Hematopoietic multipotent progenitor cell treated with erythropoietin and hydrocortisone succinate and interleukin-3 and kit ligand, for 8 days (in vitro differentiated cells): ENCODE measurements at places on chromosomes 13 and 19.

- DNase-seq = no peak
These were observed 911.7 kb upstream of the SLITRK6 start for GRCh38 chr13:86710896-86711295.

GRCh38 chr19:49400029-49400428, 12.0 kb downstream of the KASH5 start:
- DNase-seq = no peak

DNA sequence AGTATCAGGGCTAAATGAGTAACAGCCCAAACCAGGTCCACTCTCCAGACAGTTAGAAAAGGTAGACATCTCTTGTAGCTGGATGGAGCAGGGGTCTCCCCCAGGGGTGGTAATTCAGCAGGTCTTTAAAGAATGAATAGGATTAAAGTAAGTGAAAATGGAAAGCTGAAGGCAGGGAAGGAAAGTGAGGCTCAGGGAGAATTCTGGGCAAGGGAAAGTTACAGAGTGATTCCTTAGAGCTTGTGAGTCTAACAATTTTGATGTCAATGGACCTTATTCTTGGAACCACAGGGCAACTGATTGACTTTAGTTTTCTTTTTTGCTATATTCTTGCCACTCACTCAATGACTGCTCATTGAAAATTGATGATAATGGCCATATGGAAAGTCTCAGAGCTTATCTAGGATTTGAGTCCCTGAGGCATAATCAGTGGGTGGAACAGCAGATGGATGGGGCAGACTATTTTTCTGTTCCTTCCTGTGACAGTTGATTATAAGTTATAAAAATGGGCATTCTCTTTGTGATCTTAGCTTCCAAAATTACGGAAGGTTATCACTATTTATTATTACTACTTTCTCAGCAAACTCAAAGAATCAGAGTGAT, 76.9 kb downstream of the LRCH1 start:
- peak; percentile 32 for DNase-seq

GRCh38 chr13:70090036-70090723, 17.4 kb upstream of the ATXN8OS start:
- no peak for DNase-seq

DNA sequence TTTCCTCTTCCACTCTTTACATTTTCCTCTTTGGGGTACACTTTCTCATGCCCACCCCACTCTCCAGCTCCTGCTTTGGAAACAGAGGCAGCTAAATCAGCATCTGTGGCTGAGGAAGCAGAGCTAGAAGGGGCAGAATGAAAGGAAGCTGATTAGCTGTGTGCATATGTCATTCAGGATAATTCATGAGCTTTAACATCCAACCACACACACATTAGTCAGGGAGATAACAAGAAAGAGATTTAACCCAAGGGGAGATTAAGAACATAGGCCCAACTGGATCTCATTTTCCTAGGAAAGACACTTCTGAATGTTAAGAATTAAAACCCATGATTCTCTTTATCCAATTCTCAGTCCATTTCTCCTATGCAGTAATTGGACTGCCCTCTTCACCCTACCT, 405.5 kb downstream of the TBC1D4 start:
- DNase-seq = no peak

GRCh38 chr13:93116809-93117208, 109.8 kb upstream of the GPC6 start:
- no peak for DNase-seq

DNA sequence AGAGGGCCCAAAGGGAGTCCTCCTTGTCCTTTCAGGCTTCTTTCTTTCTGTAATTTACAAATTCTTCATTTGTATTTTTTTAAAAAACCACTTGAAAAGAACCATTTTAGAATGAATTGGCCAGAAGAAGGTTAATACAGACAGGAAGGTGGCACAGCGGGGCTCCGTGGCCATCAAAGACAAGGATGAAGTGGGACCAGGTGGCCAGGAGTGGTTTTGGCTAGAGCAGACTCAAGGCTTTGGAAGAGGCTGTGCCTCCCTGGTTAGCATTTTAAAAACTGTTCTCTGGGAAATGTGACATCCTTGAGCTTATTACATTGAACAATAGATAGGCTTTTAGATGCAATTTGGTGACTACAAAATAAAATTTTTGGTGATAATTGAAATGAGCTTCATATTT, 48.4 kb downstream of the ATP8A2 start:
- no peak for DNase-seq

GRCh38 chr13:113002206-113002912, 33.3 kb downstream of the MCF2L start:
- DNase-seq = no peak

GRCh38 chr13:26810095-26810494, 49.5 kb upstream of the GPR12 start:
- DNase-seq = no peak

- no peak for DNase-seq
These were observed at the start of gene GRK1 for GRCh38 chr13:113666951-113667701. Gene GRK1, plus strand, starts transcription at chr13:113667219. Its CDS starts 168 bp downstream, at chr13:113667387.

DNA sequence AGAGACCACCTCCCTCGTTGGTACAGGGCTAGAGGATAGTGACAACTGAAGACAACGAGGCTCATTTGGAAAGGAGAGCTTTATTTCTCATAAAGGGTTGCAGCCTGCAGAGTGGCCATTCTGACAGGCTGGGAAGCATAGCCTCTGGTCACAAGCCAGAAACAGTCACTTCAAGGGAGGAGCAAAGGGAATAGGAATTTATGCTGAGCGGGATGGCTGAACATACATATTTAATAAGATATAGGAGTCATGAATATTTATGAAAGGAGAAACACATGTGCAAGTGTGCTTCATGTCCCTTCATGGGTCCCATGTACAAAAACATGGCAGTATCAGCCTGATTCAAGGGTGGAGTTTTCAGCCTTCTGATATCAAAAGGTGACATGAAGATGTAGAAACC, 27.1 kb upstream of the URI1 start:
- DNase-seq = no peak

- no peak for DNase-seq
These were observed 102.6 kb upstream of the SLC7A1 start for GRCh38 chr13:29698106-29698505.

DNA sequence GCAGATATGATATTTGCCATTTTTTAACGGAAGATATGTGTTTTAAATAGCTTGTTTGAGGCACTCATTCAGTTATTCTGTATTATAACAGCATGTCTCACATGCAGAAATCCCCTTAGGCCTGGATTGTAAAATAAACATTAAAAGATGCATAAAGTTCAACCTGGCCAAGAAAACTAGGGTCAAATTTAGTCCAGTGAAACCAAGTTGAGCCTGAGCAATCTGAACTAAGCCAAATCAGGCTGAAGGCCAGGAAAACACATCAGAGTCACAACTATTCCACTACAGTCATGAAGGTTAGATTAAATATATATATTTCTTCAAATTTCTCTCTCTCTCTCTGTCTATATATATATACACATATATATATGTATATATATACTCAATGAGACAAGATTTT, 504.8 kb downstream of the SLITRK1 start:
- DNase-seq = no peak

GRCh38 chr13:48093588-48093987, 1.3 kb downstream of the MED4 start:
- no peak for DNase-seq

DNA sequence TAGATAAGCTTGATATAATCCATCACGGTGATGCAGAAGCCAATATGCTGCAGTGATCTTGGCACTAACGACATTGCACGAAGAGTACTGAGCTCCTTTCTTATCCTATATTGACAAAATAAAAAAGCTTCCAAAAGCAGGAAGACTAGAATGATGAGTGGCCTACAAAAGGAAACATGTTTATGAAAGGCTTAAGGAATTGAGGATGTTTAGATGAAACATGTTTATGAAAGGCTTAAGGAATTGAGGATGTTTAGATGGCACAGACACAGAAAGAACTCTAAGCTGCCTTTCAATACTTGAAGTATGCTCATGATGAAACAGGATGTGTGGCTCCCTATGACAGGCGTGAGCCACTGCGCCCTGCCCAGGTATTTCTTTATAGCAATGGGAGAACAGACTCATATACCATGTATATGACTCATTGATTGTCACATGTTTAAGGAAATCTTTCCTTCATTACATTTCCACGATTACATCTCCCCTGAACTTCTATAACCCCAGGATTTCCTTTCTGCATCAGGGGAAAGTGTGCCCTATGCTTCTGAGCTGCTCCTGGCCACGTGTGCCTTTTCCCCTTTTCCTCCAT, 690.8 kb upstream of the ARGLU1 start:
- DNase-seq = no peak

DNA sequence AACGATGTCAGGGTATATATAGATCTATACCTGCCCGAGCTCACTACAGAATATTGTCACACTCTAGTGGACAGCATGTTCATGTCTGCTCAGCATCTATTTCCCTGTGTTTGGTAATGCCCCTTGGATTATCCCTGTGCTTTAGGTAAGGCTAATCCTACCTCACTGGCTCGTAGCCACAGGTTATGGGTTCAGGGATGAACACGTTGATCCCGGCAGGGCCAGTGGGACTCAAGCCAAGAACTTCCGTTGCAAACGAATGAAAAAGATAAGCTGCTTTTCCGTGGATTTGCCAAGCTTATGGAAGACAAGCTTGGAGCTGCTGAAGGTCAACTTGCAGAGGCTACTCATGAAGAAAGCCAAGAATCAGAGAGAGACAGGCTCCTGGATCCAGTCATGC, 400.0 kb upstream of the TSHZ3 start:
- no peak for DNase-seq

GRCh38 chr19:12293777-12294248, 870 bp downstream of the ZNF44 start:
- DNase-seq = peak; percentile 65

GRCh38 chr13:46728777-46729176, 68.2 kb downstream of the ESD start:
- peak; percentile 45 for DNase-seq

- no peak for DNase-seq
These were observed 42.5 kb downstream of the DNM2 start for GRCh38 chr19:10760273-10760944.

DNA sequence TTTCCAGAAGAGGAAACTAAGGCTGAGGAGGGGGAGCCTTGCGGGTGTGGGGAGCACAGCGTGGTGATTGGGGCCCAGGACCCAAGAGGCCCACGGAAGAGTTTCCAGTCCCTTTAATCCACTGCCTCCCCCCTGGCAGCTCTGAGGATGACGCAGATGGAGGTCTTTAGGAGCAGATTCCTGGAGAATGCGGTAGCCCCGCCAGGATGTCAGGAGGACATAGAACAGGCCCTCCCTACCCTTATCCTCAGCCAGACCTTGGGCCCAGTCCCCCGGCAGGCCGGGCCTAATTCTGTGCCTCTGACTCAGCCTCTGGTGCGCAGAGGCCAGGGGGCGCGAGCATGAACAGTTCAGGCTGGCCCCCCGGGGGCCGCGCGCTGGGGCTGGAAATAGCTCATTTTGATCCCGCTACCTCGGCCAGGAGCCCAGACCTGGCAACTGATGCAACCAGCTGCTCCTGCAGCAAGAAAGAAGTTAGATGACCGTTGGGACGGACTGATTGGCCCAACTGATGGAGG, 461 bp upstream of the HSPB6 start:
- DNase-seq = no peak

GRCh38 chr19:54096617-54097106, 3.9 kb downstream of the OSCAR start:
- DNase-seq = peak; percentile 47

- no peak for DNase-seq
These were observed 243.3 kb upstream of the STARD13 start for GRCh38 chr13:33528896-33529295.

DNA sequence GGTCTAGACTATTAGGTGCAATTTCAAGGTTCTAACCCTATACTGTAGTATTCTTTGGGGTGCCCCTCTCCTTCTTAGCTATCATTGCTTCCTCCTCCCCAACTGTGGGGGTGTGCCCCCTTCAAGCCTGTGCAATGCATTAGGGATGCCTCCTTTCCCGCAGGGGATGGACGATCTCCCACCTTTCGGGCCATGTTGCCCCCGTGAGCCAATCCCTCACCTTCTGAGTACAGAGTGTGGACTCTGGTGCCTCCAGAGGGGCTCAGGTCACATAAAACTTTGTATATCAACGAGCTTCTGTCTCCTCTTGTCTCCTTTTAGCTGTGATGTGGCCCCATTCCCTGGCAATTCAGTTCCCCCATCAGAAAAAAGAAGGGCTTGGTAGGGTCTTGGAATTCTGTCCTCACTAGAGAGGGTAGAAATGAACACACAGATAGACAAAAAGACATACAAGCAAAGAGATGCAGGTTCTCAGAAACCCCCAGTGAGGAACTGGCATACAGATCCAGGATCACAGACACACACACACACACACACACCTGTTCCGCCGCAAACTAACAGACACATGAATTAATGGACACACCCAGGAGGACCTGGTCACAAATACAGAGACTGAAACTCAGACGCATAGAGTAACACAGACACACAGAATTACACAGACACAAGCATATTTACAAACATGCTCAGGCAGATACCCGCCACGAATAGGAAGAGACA, 2.5 kb upstream of the HNRNPUL1 start:
- no peak for DNase-seq

DNA sequence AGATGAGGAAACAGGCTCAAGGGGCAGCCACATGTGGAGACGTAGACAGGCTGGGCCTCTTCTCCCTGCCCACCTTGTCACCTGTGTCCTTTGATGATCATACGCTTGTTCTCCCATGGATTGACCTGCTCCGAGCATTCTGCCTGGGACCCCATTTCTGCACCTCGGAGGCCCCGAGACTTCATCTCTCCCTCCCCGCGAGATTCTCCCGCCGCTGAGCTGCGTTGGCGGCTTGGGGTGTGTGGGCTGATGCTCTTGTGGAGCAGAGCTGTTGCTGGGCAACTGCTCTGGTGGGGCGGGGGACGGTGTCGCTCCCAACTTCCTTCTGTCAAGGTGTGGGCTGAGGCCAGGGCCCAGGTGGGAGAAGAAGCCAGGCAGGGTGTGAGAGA, 22.1 kb downstream of the MAST3 start:
- no peak for DNase-seq

DNA sequence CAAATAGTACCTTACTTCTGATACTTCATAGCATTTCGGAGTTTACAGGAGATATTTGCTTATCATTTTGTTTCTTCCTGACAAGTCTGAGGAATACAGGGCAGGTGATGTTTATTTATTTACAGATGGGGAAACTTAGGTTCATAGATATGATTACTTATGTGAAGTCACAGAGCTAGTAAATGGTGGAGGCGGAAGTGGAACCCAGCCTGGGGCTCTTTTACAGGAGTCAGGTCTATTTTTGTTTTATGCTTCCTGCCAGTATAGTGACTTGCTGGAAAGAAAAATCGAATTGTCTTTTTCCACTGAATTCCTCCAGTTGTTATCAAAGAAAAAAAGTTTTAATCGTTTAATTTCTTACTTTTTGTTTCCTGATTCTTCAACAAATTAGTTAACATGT, 66.5 kb downstream of the DGKH start:
- DNase-seq = no peak

DNA sequence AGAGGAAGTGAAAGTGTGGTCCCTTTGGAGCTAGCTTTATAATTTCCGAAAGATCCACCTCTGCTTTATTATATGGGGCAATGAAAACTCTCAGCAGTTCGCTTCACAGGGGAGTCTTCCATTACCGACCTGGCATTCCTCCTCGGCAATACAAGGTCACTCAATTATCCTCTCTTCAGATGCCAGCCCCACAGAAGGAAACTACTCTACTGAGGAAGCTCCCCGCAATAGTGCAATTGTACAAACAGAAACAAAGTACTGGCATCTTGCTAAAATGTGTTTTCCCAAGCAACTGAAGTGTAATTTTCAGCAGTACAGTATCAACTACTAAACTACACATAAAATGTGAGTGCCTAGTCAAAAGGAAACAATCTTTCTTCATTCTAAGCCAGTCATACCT, 702.0 kb downstream of the PCDH9 start:
- DNase-seq = no peak
